ENCODE measurements at places on chromosomes 13 and 19.

DNA sequence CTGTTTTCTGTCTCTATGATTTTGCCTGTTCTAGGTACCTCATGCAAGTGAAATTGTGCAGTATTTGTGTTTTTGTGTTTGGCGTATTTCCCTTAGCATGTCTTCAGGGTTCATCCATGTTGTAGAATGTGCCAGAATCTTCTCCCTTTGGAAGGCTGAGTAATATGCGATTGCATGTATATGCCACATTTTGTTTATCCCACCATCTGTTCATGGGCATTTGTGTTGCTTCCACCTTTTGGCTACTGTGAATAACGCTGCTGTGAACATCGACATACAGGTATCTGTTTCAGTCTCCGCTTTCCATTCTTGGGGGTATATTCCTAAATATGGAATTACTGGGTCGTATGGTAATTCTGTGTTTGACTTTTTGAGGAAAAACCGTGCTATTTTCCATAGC, 190.0 kb downstream of the ATP8A2 start:
- no peak for DNase-seq

- DNase-seq: no peak
Observed at GRCh38 chr19:35033067-35034004, 3.1 kb downstream of the SCN1B start.

- no peak for DNase-seq
Observed at GRCh38 chr13:64704121-64704649, 2526.0 kb downstream of the PCDH9 start.

DNA sequence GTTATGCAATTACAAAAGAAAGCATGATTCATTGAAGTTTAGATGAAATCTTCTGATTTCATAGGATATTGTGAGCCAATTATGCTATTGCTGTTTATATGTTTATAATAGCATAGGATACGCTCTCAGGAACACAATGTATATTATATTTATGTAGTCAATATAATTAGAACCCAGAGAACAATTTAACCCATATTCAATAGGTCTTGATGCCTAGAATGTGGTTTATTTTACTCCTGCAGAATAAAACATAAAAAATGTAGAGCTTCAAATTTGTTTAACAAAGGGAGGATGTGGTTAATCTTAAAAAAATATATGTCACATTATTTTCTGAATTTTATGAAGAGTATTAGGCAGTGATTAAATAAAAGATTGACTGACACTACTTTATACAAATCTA, 380.8 kb upstream of the SPRY2 start:
- DNase-seq: no peak

GRCh38 chr13:58126496-58126895, 495.0 kb downstream of the PCDH17 start:
- DNase-seq: no peak

Measured in NCI-H1048 (cell line).